ENCODE measurements at places on chromosomes 3 and 15.
A peak's percentile ranks its signal among the peaks of the same experiment; 100 is the strongest.

DNA sequence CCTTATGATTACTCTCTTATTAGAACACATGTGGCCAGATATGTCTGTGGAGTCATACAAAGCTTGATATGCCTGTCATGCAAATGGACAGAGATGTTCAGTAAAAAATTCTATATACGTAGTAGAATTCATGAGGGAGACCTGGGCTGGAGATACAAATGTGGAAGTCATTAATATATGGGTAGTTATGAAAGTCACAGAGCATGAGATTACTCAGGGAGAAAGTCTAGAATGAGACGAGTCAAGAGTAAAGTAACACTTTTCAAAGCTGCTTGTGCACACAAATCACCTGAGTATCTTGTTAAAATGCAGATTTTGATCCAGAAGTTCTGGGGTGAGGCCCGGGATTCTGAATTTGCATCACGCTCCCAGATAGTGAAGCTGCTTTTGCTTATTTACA, 28.4 kb downstream of the OXSM start:
- DNase-seq = no peak

DNA sequence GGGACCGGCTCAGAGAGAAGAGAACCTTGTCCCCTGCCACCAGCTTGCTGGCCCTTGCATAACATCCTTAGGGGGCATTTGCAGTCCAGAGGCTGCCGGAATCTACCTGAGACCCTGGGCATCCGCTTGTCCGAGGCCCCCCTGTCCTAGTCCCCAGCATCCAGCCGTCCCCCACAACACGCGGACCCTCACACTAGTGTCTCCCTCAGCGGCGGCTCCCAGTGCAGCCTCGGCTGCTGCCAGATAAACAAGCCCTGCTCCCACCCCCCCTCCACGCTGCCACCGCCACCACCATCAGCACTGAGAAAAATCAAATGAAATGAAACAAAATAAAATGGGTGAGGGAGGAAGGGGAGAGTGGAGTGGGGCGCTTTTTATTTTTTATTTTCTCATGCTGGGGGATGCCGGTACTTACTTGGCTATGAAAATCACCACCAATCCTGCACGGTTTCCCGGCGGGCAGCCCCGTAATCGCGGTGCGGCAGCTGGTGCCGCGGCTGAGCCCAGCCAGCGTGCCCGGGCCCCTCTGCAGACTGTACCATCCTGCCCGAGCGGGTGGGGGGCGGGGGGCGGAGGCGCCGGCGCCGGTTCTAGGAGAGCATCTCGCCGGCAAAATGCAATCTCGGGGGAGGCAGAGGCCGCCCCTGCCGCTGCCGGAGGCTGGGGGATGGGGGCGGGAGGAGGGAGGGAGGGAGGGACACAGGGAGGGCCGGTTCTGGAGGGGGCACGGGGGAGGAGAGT, at the start of gene ATP2B2:
ATP2B2 (minus strand) TSS at position 537 of the 741 bp plus-strand sequence. CDS start 56,043 bp downstream, outside the sequence.
- DNase-seq = peak; percentile 46

GRCh38 chr3:127012091-127012490, 29.2 kb downstream of the PLXNA1 start:
- no peak for DNase-seq

GRCh38 chr3:107727102-107727501, 204.3 kb downstream of the BBX start:
- DNase-seq = no peak

GRCh38 chr3:66154444-66154861, 66.3 kb upstream of the SLC25A26 start:
- DNase-seq = no peak

GRCh38 chr3:52436500-52437149, 8.3 kb downstream of the SEMA3G start:
- no peak for DNase-seq

DNA sequence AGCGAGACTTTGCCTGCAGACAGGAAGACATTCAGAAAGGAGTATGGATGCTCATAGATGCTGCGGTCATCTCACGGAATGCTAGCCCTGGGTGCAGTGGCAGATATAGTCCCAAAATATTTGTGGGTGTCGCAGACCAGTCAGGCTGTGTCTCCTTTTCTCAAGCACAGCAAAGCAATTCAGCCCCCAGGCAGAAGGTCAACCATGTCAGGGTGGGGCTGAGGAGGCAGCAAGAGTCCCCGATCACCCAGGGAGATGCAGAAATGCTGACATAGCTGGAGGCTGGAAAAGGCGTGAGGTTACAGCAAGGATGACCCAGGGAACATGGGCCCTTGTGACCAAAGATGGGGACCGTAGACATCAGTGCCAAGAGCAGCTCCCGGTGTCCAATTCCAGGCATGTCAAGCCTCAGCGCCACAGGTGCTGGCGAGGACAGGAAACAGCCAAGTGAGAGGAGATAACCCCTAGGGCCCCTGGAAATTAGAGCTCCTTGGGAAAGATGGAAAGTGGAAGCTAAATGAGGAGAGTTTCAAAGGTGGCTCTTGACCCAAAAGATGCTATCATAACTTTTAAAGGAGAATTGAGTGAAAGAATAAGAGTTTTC, 81.2 kb upstream of the ABHD17C start:
- no peak for DNase-seq

- DNase-seq = no peak
Measured at GRCh38 chr3:141499284-141499683, 12.5 kb downstream of the RASA2 start.

DNA sequence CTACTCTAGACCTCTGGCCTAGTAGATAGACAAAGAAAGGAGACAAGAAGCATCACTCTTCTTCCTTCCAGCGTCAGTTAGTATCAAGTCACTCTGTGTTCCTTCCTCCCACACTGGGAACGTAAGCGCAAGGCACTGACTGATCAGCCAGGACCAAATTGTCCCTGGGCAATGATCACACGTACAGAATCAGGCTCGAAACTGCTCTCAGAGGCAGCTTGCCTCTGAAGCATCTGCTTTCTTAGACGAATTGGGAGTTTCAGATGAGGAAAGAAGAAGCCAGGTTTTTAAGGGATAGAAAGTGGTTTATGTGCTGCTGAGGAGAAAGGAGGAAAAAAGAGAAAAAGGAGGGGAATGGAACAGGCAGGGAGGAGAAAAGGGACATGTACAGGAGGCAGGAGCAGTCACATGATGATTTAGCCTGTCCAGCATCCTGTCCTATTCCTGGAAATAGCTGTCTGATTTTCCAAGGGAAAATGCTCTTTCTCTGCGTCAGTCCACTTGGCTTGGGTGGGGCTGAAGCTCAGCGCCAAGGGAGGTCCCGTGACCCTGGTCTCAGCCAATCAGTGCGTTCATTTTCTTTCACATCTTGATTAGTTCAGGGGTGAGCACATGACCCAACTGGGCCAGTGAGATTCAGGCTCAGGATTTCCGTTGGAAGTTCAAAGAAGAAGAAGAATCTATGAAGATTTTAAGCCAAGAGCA, 102.0 kb upstream of the PRICKLE2 start:
- no peak for DNase-seq

GRCh38 chr3:176840641-176841286, 356.5 kb downstream of the TBL1XR1 start:
- no peak for DNase-seq

DNA sequence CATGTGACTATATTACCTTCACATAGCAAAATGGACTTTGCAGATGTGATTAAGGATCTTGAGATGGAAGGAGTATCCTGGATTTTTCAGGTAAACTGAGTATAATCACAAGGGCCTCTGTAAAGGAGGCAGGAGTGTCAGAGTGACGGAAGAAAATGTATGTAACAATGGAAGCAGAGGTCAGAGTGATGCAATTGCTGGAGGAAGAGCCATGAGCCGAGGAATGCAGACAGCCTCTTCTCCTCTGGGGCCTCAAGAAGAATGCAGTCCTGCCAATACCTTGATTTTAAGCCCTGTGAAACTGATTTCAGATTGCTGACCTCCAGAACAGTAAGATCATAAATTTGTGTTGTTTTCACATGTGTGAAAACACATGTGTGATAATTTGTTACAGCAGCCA, 15.1 kb downstream of the HEMK1 start:
- no peak for DNase-seq

DNA sequence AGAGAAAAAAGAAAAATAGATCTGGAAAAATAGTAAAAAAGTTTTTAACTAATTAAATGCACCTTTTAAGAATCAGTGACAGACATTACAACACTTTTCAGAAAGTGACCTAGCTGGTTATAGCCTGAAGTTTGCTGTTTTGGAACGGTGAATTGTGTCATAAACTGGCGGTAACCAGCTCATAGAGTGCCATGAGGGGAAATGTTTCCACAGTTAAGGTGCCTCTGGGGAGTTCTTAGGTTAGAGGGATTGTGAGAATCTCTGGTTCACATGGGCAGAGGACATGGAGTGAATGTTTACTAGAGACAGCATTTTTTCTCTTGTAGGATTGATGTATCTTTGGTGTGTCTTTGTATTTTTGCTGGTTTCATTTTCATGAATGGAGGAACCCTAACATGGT, 2.8 kb downstream of the TBC1D23 start:
- no peak for DNase-seq

- no peak for DNase-seq
Measured at GRCh38 chr3:58106061-58106460, 97.8 kb downstream of the FLNB start.

GRCh38 chr3:196141052-196141865, 59.4 kb upstream of the TFRC start:
- no peak for DNase-seq

DNA sequence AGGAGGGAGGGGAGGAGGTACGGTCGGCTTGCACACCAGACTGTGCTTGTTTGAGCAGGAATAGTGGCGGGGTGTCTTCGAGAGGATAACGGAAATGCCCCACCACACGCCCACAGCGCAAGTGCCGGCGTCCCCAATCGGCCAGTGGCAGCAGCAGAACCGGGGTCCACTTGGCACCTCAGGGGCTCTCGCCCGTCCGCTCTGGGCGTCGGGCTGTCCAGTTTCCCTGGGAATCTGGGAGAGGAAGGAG, 53.7 kb downstream of the CCDC54 start:
- DNase-seq = peak; percentile 54

DNA sequence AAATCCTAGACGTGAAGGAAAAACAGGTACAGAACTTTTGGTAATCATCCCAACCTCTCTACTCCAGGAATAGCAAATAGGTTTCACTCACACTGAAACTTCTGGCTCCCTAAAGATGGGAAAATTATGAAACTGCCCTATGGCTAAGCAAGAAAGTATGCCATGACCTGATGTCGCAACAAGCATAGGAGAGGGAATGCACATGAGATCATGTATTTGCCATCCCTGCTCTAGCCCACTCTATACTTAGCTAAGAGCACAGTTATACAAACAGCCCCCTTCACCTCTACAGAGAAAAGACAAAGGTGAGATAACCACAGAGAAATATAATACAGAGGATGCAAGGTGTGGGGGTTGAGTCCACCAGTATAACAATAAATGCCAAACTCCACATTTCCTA, 102.7 kb downstream of the TBC1D5 start:
- DNase-seq = no peak

DNA sequence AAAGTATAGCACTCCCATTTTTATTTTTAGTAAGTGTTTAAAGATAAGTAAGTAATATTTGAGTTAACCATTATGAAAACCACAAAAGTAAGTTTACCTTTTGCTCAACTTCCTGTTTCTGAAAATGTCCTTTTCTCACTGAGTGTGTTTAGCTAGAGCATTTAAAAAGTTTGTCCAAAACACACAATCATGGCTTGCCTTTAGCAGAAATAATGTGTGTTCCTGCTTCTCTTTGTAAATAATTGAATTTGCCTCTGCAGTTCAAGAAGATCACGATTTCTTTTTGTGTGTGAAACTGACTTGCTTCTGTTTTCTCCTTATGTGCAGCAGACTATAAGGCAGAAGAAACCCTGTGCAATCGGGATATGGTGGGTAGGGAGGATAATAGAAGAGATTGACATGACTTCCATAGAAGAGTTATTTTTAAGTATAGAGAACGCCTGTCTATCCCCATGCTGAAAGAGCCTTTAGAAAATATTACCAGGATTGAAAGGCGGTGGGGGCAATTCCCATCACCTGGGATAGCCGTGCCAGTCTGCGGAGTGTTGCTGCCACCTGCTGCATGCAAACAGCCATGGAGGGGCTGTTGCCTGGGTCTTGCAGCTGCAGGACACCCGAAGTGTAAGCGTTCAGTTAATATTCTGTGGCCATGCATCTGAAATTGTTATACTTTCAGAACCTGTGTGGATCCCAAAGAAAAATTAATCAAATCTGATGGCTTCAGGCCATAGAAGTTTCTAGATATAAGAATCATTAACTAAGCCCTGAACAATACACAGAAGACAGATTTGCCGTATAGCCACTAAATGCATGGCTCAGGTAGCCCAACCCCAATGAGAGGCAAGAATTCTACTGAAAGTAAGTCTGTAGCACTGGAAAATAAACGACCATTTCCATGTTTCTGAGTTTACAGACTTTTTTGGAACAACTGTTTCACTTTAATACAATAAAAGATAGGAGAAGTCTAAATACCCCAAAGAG, 2.4 kb upstream of the CD96 start:
- DNase-seq = peak; percentile 39

DNA sequence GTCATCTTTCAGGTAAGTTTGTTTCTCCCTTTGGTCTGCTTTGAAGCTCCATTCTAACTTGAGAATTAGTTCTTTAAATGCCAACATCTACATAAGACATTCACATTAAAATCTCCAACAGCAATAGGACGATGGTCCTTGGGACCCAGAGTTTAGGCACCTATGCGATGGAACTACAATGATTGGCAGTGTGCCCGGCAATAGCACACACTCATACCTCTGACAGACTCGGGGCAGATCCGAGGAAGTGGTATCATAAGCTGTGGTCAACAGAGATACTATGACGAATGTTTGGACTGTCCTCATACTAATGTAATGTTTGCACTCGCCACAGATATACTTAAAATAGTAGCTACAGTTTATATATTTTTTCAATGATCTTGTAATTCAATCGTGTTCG, 34.2 kb upstream of the NR2F2 start:
- no peak for DNase-seq

DNA sequence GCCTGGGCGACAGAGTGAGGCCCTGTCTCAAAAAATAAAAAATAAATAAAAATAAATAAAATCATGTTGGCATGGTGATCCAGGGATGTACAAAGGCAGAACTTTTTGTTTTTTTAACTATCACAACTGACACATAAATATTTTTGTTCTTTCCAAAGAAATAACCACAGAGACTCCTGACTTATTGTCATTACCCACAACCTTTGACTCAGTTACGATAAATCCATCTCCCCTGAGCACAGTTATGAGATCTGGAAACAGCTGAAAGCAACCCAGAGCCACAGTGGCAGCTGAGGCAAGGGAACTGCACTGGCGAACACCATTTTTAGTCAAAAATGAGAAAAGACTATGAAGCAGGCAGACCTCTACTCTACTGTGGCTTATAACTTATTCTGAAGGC, 24.0 kb downstream of the OSBPL10 start:
- DNase-seq = no peak

DNA sequence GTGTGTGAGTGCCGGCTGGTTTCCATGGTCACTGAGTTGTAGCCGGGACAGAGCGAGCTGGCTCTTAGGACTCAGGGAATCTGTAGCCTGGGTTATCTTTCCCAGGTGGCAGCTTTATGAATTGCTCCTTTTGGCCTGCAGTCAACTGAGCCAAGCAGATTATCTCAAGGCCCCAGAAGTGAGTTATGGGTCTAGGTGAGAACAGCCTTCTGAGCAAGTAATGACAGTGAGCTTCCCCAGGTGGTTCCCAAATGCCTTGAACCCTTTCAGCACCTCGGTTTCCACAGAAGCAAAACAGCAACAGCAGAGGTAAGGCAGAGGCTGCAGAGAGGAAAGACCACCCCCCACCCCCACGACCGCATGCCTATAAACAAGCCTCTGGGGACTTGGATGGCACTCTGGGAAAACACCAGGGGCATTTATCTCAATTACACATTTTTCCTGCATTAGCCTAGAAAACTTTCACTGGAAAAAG, 56.7 kb upstream of the DGKG start:
- DNase-seq = no peak
